ENCODE measurements at places on chromosomes 7 and 10. TPM values are rescaled to one million over a fixed set of nuclear protein-coding genes. Genes with fewer than 3 reads are reported as not detected.

DNA sequence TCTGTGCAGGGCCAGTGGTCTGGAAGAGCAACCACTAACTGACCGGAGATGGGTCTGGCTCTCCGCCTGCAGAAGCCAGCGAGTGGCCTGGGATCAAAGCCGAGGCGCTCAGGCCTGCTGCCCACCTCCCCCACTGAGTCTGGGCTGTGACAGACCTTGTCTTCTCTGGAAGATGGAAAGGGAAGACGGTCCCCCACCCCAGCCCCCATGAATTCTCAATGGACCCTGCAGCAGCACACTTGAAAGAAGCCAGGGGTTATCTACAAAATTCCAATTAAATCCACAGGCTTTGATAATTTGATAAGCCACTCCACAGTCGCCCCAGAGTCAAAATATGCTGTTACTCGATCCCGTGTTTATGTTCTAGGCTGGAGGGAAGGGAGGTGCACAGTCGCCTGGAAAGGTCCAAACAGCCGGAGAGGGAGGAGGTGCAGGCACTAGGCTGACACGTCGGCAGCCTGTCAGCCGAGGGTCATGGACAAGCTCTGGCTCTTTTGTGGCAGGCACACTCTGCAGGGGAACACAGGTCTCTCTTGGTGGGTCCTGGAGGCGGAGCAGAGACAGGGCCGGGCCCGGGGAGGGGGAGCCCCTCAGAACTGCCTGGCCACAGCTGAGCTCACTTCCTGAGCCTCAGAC is 134.9 kb downstream of the SH3PXD2A start:
- DNase-seq = no peak

GRCh38 chr10:133196936-133197758 is 32.9 kb upstream of the UTF1 start:
- DNase-seq = no peak

GRCh38 chr7:151232917-151233701 is 826 bp downstream of the CHPF2 start:
- no peak for DNase-seq

- no peak for DNase-seq
Measured at GRCh38 chr10:71743089-71743838, 23.7 kb upstream of the C10orf105 start.

Gene TMEM176A
- total RNA-seq = not detected

Gene LRRN3
- 0.18 TPM for total RNA-seq

GRCh38 chr7:26853788-26854393 is 10.5 kb downstream of the SKAP2 start:
- DNase-seq = no peak

Gene HTR7
- total RNA-seq = not detected

Gene GJC3
- not detected for total RNA-seq

Gene MYPN
- total RNA-seq = not detected

DNA sequence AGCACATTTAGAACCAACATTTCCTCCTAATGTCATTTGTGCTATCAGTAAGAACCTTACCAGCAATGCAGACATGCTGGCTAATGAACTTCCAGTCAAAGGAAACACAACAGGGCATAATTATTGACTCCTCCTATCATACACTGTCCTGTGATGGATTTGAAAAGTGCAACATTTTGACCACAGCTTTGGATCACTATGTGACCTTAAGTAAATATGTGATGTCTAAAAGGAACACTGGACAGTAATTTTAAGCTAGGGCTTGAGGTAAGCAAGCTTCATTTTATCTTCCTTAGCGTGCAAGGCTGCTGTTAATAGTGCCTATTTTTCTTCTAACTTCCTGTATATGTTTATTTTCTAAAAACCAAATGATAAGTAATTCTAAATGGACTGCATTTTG is 240.6 kb upstream of the HGF start:
- no peak for DNase-seq

DNA sequence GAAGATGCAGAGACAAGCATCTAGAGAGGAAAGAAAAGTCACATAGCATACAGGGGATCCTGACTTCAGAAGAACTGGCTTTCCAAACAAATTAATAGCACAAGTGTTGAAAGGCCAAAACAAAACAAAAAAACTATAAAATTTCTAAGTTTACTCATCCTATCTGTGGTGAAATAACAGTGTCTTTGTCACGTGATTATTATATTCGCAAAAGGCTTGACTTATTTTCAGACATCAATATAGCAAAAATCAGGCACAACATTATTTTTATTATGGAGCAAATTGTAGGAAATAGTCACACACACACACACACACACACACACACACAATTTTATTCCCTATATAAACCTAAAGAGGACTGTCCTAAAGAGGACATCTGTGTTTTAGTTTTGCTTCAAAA is 272.3 kb downstream of the CNTNAP2 start:
- no peak for DNase-seq

Gene DNAJC30
- 13.5 TPM for total RNA-seq

GRCh38 chr10:13628661-13629060 is 41.9 kb downstream of the PRPF18 start:
- DNase-seq = no peak

Gene LGI1
- not detected for total RNA-seq

Gene NME8
- total RNA-seq = 0.51 TPM

DNA sequence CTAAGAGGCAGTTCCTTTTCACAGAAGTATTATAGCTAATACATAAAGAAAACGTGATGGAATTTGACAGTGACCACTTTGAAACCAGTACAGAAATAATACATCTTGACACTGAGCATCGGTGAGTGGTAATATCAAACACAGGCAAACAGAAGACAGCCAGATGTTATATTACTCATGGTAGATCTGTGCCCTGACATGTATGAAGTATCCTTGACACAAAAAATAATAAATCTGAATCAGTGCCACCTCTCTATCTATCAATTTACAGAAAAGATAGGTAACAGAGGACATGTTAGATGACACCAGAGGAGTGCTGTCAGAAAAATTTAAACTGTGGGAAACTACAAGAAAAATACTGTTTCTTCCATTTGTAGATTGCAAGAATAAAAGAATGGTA is 217.4 kb upstream of the POT1 start:
- DNase-seq = no peak

- no peak for DNase-seq
Measured at GRCh38 chr10:90965720-90966119, 44.8 kb upstream of the ANKRD1 start.

GRCh38 chr10:84333864-84334451 is 5.6 kb downstream of the CCSER2 start:
- no peak for DNase-seq

Gene C10orf53
- not detected for total RNA-seq

Gene CUBN
- total RNA-seq = 0.03 TPM

- no peak for DNase-seq
Measured at GRCh38 chr10:101649525-101650085, 45.4 kb downstream of the FBXW4 start.

- DNase-seq = no peak
Measured at GRCh38 chr7:50274361-50274760, 30.2 kb upstream of the IKZF1 start.

- no peak for DNase-seq
Measured at GRCh38 chr7:79523436-79523835, 70.0 kb upstream of the MAGI2 start.

Gene GPR15LG
- 1.5 TPM for total RNA-seq

Gene MYL10
- total RNA-seq = not detected

Gene HOXA1
- total RNA-seq = not detected

Gene UNCX
- total RNA-seq = not detected

- DNase-seq = no peak
Measured at GRCh38 chr10:124721330-124722045, 22.7 kb downstream of the FAM53B start.

Gene TMEM236
- not detected for total RNA-seq

Gene ITGB8
- total RNA-seq = 3.2 TPM

DNA sequence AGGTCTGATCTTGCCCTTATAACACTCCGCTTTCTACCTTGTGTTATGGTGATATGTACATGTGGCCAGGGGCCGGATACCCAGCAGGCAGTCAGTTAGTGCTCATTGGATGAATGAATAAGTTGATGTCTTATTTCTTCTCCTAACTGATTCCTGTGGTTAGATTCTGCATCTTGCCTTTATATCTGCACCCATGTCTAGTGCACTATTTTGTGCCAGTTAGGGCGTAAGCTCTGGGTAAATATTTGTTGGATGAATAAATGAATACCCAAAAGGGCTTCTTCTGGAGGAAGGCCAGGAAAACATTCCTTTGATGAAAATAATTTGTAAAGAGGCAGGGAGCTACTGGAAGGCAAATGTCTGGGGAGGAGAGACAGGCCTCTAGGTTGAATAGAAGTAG is 148.2 kb downstream of the CHN2 start:
- no peak for DNase-seq

DNA sequence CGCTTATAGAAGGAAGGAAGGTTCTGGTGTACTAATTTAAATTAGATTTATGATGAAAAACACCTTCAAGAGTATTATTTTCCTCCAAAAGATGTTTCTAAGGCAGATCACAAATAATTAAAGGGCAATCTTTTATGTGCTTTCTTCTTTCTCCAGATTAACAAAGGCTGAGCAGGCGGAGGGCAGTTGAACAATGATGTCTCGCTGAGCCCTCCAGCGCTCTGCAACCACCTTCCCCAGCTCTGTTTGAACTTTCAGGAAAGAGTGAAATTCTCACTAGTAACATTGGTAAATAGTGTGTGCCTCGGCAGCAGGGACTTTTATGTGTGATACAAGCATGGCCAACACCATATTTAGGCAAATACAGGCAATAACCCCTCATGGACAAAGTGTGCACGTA is 379.1 kb upstream of the MKI67 start:
- no peak for DNase-seq

Gene GLI3
- not detected for total RNA-seq

DNA sequence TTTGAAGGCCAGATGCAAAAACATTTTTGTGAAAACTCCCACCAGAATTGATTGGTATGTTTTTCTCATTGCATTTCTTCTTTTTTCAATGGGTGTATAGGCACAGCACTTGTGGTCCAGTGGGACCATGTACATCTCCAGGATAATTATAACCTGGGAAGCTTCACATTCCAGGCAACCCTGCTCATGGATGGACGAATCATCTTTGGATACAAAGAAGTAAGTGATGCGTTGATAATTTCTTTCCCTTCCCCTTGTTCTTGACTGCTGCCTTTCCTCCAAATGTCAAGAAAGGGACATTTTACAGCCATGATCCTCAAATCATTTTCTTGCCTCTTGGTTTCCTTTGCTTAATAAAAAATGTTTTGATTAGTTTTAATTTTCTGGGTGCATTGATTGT is 331.5 kb downstream of the PLXDC2 start:
- no peak for DNase-seq

DNA sequence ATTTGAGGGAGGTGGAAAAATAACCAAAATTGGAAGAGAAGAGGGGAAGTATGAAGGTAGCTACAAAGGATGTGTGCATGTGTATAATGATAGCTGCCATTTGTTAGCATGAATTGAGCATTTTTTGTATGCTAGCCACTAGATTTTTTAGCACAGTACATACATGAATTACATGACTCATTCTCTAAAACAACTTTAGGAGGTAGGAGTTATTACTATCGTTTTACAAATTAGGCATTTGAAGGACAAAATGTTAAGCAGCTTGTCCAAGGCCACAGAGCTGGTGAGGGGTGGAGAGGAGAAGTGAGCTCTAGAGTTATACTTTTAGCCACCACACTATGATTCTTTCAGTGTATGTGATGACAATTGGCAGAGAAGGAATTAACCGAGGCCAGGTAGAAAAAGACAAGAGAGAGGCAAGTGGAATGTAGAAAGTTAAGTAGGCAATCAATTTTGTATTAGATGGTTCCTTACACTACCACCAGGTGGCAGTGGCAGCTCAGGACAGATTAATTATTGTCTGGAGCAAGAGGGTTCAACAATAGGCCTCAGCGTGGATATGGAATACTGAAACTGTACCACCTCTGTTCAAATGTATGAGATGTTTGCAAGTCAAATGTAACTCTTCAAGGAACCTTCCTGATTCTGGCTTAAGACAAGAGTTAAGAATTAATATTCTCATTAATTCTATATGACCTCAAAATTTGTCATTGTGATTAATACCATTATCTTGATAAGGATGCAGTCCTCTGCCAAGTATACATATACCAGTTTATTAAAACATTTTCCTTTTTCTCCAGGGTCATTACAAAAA is 128.0 kb downstream of the MBL2 start:
- DNase-seq = no peak

DNA sequence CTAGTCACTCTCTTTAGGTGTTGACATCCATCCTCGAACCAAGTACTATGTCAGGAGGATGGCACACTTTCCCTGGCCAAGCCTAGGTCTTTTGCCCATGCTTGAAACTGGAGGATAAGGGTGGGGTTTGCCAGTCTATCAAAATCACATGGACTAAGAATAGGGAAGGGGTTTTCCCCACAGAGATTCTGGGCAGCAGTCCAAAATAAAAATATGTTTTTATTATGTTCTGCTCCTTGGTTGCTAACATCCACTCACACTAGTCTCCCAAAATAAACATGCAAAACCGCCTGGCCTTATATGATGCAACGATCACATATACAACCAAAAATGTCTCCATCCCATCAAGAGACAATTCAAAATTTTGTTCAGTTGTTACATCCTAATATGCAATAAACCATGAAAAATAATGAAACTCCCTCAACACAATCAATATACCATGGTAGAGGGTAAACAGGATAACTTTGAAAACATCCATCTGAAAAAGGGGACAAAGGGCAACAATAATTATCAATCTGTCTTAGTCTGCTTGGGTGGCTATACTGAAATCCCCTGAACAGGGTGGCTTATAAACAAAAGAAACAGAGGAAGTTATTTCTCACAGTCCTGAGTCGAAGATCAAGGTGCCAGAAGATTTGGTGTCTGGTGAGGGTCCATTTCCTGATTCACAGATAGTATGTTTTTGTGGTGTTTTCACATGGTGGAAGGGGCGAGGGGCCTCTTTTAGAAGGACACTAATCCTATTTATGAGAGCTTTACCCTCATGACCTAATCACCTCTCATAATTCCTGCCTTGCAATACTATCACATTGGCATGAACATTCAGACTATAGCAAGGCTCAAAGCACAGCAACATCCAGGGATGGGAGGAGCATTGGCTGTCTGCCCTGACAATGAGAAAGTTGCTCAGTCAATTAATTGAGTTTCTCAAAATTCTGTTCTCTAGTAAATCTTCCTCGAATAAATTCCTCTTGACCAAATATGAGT is 159.3 kb downstream of the ETV1 start:
- DNase-seq = no peak

Gene PNPLA8
- 10.5 TPM for total RNA-seq

GRCh38 chr10:65720901-65721300 is 1204.9 kb upstream of the LRRTM3 start:
- DNase-seq = no peak

Gene ABCA13
- 0.03 TPM for total RNA-seq

Gene FKBP6
- not detected for total RNA-seq

Gene KCNMA1
- total RNA-seq = 35.6 TPM
